Activated T-cell treated with anti-CD3 and anti-CD28 coated beads, Interleukin-2, amount 50 U/mL, for 48 hours (primary cell): ENCODE measurements at places on chromosomes 1 and 21.

DNA sequence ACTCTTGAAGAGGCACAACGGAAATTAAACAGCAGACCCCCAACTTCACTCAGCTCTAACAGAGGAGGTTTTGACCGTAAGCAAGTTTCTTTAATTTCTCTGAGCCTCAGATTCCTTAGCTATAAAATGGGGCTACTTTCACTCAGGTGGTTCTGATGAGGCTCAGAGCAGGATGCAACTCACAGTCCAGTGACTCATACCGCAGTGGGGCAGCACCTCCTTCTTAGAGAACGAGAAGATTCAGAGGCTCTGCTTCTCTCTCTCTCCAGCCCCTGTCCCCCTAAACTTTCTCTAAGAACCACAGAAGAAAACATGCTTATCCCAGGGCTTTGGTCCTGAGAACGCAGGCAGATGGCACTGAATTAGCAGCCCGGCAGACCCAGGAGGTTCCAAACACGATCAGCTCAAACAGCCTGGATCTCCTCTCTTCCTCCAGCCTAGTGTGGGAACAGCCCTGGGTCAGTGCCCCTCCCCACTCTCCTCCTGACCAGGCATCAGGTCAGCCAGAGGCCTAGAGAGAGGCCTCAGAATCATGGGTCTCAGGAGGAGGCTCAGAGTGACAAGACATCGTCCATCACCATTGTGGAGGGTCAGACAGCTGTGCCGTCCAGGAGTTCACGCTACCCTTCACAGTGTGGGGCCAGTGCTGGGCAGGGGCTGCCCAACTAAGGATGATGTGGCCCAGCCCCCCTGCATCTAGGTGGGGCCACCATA lies 433.0 kb downstream of the PTPRU start:
- no peak for DNase-seq

DNA sequence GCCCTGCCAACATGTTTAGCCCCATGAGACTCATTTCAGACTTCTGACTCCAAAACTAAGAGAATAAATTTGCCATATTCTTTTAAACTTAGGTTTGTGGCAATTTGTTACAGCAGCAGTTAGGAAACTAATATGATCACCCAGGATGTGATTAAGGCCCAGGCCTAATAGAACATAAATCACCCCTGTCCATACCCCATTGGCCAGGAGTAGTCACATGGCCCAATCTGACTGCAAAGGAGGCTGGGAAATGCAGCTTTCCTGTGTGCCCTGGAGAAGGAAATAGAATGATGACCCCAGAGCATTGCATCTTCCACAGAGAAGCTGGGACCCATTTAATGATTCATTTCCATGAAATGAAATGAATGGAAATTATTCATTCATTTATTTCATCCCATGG lies 100.4 kb upstream of the KLHDC7A start:
- no peak for DNase-seq

DNA sequence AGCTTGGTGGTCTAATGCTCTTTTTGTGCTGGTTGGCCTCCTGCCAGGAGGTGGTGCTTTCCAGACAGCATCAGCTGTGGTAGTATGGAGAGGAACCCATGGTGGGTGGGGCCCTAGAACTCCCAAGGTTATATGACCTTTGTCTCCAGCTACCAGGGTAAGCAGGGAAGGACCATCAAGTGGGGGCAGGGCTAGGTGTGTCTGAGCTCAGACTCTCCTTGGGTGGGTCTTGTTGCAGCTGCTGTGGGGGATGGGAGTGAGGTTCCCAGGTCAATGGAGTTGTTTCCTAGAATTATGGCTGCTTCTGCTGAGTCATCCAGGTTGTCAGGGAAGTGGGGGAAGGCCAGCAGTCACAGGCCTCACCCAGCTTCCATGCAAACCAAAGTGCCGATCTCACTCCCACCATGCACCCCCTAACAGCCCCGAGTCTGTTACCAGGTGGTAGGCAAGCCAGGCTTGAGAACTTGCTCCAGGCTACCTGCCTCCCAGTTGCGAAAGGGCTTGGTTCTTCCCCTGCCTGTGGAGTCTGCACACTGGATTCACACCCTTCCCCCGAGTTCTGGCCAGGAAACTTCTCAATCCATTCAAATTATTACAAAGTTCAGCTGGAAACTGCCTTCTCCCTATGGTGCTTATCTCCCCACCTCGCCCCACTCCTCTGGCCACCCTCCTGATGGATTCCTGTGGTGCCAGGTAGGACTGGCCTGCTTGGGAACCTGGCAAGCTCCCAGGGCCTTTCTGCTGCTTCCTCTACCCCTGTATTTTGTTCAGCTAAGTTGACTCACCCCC lies 37.8 kb downstream of the DRAM2 start:
- DNase-seq, result no peak

GRCh38 chr1:201459775-201460174 lies 9.2 kb downstream of the PHLDA3 start:
- DNase-seq, result no peak

DNA sequence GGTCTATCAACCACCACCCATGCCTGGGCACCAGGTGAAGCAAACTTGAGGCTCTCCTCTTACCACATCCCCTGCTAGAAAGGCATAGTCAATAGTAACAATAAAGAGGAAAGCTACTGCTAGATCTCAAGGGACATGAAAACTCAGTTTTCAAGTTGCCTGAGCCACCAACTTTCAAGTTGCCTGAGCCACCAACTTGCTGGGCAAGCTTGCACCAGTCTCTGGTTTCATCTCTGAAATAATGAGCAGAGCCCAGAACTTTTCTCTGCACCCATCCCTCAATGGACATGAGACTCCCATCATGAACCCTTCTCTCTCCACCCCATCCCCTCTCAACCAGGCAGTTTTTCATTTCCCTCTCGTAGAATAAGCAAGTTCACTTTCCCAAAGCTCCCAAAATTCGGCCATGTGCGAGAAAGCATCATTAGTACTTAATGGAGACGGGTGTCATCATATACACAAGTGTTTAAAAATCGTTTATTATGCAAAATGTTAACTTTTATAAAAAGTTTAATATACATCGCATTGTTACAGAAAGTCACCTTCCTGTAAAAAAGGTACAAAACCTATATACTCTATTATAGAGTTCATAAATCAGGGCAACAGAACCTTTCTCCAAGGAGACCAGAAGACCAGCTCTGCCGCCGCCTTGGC lies 1.7 kb downstream of the ID3 start:
- no peak for DNase-seq

GRCh38 chr1:39672551-39672947 lies 642 bp upstream of the NT5C1A start:
- peak; percentile 62 for DNase-seq
